Activated naive CD4-positive, alpha-beta T cell treated with anti-CD3 and anti-CD28 coated beads, Interleukin-2, amount 10 ng/mL, durations not matched to agents 7 days and 5 days (primary cell): ENCODE measurements at places on chromosomes 11 and 22.

- no peak for DNase-seq
These were observed 7.1 kb upstream of the MGAT3 start for GRCh38 chr22:39449708-39450107.

DNA sequence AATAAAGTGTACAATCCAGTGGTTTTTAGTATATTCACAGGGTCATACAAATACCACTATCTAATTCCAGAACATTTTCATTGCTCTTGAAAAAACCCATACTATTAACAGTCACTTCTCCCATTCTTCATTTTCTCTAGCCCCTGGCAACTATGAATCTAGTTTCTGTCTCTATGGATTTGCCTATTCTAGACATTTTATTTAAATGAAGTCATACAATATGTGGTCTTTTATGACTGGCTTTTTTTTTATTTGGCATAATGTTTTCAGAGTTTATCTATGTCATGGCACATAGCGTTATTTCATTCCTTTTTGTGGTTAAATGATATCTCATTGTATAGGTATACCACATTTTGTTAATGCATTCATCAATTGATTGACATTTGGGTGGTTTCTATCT, 59.4 kb downstream of the KDM2A start:
- DNase-seq = no peak

GRCh38 chr11:10906521-10906920, 48.7 kb upstream of the ZBED5 start:
- DNase-seq = no peak

GRCh38 chr11:5809122-5809519, 397 bp downstream of the OR52N2 start:
- peak; percentile 25 for DNase-seq

DNA sequence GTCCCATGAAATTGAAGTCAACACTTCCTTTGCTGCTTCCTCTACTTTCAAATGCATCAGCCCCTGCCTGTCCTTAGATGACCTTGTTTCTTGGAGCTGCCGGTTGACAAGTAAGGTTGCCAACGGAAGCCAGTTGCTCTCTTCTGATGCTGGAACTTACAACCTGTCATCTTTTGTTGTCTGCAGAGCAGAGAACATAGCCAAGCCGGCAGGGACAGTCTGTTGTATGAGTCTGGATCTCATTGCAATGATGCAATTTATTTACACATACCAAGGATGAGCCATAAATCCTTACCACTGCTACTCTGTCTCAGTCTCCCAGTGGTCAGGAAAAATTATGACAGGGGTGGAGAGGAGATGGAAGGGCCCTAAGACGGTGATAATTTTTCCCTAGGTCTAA, 151.4 kb downstream of the BLID start:
- DNase-seq = no peak

DNA sequence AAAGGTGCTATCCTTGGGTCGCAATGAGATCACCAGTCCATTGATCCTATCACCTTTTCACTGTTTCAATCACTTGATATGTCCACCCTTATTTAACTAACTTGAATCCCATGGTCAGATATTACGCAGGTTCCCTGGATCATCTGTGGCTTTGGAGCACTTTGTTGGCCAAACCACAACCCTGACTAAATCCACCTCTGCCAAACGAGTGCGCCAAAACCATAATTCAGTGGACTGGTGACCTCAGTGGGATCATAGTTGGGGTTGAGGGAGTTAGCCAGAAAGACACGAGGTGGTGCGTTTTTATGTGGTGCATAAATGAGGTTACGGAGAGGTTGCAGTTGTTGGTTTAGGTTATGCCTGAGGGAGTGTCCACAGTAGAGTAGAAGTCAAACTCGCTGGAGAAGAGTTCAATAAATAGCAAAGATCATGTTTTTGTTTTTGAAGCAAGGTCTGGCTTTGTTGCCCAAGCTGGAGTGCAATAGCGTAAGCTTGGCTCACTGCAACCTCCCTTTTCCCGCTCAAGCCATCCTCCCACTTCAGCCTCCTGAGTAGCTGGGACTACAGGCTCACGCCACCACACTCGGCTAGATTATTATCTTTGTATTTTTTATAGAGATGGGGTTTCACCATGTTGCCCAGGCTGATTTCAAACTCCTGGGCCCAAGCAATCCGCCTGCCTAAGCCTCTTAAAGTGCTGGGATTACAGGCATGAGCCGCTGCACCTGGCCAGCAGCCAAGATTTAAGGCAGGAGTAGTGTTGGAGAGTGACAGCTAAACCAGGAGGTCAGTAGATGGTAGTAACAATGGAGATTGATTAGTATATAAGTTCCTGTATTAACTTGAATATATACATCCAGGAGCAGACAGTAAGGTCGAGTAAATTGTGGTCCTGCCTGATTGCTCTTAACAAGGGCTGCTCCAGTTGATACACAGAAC, 4.5 kb downstream of the FOXR1 start:
- DNase-seq = no peak

GRCh38 chr22:44192816-44193534, 12.2 kb downstream of the PARVG start:
- no peak for DNase-seq

DNA sequence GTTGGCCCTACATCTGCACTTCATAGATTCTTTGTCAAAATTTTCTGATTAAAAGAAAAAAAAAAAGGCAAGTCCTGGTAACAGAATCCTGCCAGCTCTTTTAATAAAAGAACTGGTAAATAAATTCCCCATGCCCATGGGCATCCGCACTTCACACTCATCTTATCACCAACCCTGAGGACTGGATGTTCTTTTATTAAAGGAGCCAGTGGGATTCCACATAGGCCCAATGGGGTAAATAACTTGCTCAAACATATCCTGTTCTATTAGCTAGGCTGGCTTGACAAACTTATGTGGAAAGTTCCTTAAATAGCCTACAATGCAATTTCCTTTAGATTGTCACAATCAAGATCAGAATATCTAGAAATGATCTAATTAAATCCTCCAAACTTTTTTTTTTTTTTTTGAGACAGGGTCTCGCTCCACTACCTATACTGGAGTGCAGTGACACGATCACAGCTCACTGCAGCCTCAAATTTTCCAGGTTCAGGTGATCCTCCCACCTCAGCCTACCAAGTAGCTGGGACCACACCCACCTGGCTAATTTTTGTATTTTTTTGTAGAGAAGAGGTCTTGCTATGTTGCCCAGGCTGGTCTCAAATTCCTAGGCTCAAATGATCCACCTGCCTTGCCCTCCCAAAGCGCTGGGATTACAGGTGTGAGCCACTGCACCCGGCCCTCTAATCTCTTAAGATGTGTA, 380.9 kb downstream of the LARGE1 start:
- DNase-seq = no peak

GRCh38 chr11:77020734-77021133, 13.5 kb upstream of the B3GNT6 start:
- no peak for DNase-seq
